CD4-positive, alpha-beta T cell treated with Interleukin-15 for 4 hours (primary cell): ENCODE measurements at places on chromosomes 2 and 18.

DNA sequence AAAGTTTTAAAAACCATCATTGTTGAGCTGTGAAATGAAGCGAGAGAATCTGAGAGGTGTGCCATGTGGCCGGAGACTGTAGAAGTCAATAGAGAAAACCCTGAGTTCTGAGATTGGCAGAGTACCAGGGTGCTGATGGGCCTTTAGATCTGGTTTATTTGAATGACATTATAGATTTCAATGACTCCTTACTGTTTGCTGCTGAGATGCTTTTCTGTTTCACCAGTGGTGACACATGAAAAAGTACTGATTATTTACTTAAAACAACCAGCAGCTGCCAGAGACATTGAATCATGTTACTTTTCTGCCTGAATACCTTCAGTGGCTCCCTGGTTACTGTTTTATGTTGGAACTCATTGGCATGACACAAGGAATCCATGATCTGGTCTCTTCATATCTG lies 602.7 kb upstream of the ZNF804A start:
- DNase-seq, result no peak

GRCh38 chr2:205776139-205776538 lies 93.8 kb downstream of the NRP2 start:
- DNase-seq, result no peak

- peak; percentile 8 for DNase-seq
Measured at GRCh38 chr18:5424903-5425664, 118.7 kb downstream of the EPB41L3 start.

DNA sequence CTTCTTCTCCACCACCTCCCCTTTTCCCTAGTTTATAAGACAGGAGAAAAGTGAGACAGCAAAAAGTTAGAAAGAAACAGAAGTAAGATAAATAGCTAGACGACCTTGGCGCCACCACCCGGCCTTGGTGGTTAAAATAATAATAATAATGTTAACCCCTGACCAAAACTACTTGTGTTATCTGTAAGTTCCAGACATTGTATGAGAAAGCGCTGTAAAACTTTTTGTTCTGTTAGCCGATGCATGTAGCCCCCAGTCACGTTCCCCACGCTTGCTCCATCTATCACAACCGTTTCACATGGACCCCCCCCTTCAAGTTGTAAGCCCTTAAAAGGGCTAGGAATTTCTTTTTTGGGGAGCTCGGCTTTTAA lies 1.5 kb upstream of the BUB1 start:
- DNase-seq, result no peak

GRCh38 chr2:8424997-8425900 lies 256.6 kb upstream of the ID2 start:
- no peak for DNase-seq

- no peak for DNase-seq
Measured at GRCh38 chr2:46562451-46562840, 83.1 kb downstream of the TMEM247 start.

- no peak for DNase-seq
Measured at GRCh38 chr2:36697424-36698066, 1.0 kb downstream of the VIT start.

GRCh38 chr18:12314591-12315305 lies 6.7 kb downstream of the TUBB6 start:
- no peak for DNase-seq

GRCh38 chr2:146927080-146927711 lies 917.6 kb upstream of the ACVR2A start:
- no peak for DNase-seq

DNA sequence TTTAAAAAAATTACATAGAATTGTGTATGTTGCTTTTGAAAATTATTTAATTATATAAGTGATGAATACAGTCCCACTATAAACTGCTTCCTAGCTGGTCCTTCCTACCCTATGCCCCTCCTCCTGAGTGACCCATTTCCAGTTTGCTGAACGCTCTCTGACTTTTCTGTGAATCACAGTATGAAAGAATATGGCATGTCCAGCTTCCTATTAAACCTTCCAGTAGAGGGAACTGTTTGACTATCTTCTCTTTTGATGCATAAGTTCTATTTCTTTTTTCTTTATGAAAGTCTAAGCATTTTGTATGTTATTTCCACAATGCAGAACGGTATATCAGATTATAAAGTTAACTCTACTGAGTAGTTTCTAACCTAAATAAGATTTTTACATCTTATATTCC lies 41.3 kb downstream of the PSMG2 start:
- DNase-seq, result peak; percentile 39

DNA sequence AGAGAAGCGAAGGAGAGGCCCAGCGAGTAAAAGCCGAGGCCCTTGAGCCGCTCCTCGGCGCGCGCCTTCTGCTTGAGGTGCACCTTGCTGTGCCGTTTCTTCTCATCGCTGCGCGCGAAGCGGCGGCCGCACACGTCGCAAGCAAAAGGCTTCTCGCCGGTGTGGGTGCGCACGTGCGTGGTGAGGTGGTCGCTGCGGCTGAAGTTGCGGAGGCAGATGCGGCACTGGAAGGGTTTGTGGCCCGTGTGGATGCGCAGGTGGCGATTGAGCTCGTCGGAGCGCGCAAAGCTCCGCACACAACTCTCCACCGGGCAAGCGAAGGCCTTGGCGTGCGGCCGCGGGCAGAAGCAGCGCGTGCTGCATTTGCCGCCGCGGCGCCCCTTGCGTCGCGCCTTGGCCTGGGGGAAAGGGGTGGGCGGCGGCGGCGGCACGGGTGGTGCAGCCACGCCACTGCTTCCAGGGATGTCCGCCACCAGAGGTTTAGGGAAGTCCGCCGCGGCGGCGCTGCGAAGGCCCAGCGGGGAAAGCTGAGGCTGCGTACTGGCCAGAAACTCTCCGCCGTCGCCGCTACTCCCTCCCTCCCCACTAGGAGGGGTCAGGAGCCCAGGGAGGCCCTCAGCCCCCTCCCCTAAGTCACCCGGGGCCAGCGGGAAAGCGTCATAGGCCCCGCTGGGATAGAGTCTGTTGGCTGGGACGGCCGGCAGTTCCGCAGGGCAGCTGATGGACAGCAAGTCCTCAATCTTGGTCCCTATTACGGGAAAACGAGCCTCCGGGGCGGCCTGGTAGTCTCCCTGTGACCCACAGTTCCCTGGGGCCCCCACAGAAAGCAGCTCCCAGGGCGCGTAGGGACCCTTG lies 1.7 kb downstream of the EGR4 start:
- DNase-seq, result no peak

DNA sequence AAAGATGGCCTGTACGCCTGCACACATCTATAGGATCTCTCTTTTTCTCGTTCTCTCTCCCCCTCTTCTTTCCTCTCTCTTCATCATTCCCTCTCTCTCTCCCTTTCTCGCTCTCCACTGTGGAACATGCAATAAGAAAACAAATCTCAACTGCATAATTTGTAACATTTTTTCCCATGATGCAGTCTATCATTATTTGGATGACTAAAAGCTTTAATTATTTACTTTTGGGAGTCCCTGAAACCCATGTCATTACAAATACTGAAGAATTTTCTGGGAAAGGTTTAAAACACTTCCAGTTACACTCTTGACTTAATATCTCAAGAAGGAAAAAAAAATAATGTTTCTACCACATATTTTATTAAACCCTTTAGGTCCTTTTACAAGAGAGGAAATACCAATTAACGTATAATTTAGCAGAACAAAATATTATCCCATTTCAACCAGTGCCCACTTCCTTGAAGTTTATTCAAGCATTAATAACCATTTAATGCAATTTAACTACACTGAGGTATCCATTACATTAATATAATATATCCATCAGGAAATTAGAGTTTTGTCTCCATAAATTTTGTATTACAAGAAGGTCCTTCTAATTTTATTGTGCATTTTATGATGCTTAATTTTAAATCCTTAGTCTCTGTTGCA lies 1615.2 kb upstream of the ACVR2A start:
- no peak for DNase-seq

DNA sequence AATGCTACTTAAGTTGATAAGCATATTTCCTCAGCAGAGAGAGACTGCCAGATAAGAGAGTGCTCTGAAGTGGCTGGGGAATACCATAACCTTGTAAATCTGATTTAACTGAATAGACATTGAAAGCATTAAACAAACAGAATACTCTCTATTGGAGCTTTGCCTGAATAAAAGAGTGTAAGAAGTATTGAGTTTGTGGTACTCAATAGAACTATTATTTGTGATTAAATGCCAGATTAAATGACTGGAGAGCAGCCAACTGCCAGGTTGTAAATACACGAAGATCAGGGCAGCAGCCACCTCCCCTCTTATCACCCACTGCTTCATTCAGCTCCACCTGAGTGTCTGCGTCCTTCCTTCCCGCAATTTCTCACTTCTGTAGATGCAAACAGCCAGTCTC lies 373.6 kb downstream of the DCDC2C start:
- DNase-seq, result no peak

GRCh38 chr2:128988967-128989366 lies 670.3 kb upstream of the HS6ST1 start:
- DNase-seq, result no peak

GRCh38 chr2:33023728-33024500 lies 77.2 kb downstream of the LTBP1 start:
- DNase-seq, result no peak

- DNase-seq, result no peak
Measured at GRCh38 chr2:90069290-90069894, 1377.9 kb downstream of the RPIA start.

- no peak for DNase-seq
Measured at GRCh38 chr18:25494888-25495287, 142.9 kb upstream of the ZNF521 start.
